ENCODE measurements at places on chromosomes 12 and 14.

GRCh38 chr14:69321601-69322330, 61.8 kb downstream of the GALNT16 start:
- DNase-seq: no peak

GRCh38 chr12:48420039-48420775, 52.2 kb upstream of the ANP32D start:
- DNase-seq: no peak

- DNase-seq: no peak
Measured at GRCh38 chr12:58323676-58324075, 382.3 kb downstream of the ATP23 start.

GRCh38 chr12:18886962-18887361, 149.0 kb downstream of the CAPZA3 start:
- DNase-seq: no peak

DNA sequence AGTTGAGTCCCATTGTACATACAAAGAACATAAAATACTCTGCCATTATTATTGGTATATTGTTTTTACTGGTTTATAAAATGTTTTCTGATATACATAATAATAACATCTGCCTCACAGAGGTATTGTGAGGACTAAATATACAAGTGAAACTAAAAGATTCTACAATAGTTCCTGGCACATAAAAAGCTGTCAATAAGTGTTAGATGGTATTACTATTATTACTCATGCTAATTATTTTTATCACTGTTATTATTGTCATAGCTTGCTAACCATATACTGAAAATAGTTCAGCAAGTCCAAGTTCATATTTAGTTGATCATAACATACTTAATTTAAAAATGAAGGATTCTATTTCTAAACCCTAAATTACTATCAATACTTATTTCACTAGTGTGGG, 34.4 kb downstream of the BTG1 start:
- DNase-seq: no peak

DNA sequence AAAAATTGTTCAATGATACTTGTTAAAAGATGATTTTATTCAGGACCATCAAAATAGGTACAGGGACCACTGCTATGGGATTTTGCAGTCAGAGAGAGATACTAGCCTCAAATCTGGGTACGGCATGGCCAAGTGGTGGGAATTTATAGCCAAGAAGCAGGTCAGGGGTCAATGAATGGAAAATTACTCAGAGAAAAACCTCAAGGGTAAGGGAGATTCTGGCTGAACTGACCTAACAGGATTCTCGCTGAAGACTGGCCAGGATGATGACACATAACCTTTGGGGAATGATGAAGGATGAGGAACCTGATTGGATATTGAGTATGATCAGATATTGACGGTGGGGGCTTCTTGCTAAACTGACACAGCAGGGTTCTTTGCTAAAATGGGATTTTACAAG, 32.7 kb downstream of the DEPDC4 start:
- peak; percentile 30 for DNase-seq

DNA sequence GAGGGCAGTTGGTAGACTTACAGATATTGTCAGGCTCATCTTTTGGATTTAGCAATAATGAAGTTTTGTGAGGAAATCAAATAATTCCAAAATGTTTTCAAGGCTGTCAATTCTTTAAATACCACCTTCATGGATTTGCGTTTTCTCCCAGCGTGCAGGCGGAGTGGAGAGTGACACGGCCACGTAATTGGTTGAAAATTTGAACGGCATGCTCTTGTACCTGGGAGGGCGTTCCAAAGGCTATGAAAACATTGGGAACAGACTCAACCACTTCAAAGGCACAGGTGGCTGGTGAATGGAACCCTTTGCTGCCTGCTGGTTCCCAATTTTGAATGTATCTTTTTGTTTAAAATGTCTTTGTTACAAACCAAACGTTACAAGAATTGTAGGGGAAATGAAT, 12.4 kb downstream of the SMIM41 start:
- no peak for DNase-seq

DNA sequence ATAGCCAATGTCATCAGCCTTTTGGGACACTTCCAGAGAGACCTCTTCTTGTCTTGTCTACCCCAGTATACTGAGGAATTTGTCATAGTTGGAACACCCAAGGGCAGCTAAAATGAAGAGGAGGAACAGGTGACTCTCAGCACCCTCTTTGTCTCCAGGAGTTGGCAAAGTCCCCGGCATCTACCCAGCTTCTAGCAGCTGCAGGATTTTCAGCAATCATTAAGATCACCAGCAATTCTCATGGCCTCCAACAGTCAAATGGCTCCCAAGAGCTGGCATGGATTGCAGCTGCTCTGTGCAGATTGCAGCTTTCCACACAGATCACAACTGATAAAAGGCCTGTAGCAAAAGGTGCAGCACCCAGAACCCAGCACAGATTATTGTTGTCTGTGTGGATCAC, 32.9 kb downstream of the RERGL start:
- DNase-seq: no peak

GRCh38 chr12:101637936-101638335, 43.2 kb downstream of the MYBPC1 start:
- DNase-seq: no peak

DNA sequence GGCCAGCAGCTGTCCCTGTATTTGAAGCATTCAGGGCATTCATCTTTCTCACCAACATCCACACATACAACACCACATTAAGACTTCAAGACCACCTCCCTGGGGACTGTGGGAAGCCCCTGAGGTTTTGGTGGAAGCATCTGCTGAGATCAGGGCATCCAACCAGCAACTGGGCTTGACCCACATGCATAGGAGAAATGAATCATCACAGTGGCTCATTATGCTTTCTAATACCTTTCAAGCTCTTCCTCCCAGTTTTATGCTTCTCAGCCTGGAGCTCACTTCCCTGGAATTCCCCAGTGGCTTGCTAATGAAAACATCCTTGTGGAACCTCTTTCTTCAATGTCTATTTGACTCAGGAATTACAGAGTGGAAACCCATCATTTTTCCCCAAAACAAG, 21.4 kb upstream of the CMKLR1 start:
- DNase-seq: no peak

- DNase-seq: no peak
Measured at GRCh38 chr12:25025260-25025659, 76.4 kb upstream of the BCAT1 start.

GRCh38 chr14:55107766-55108554, 21.1 kb upstream of the LGALS3 start:
- peak; percentile 96 for DNase-seq

GRCh38 chr12:102616692-102617091, 136.3 kb upstream of the IGF1 start:
- no peak for DNase-seq

DNA sequence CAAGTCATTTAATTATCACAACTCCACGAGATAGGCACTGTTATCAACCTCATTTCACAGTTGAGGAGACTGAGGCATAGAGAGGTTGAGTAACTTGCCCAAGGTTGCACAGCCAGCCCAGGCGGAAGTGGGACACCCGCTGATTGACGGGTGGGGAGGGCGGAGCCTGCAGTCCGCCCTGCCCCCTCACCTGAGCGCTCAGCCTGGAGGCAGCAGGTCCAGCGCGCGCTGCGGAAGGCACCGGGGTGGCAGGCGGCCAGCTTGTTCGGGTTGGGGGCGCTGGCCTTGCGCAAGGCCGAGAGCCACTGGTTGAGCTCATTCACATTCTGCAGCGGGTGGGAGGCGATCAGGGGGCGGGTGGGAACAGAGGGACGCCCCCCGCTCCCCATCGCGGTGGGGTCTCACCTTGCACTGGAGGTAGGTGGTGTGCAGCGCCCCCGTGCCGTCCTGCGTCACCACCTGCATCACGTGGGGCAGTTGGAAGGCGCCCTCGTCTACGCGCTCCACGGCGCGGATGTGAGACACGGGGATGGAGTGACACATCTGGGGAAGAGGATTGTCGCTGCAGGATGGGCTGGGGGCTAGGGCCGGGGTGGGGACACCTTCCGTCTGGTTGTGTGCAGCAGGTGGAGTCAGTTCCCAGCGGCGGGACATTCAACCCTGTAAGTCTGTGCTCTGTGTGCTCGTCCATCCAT, 31.7 kb downstream of the RASAL1 start:
- DNase-seq: no peak

DNA sequence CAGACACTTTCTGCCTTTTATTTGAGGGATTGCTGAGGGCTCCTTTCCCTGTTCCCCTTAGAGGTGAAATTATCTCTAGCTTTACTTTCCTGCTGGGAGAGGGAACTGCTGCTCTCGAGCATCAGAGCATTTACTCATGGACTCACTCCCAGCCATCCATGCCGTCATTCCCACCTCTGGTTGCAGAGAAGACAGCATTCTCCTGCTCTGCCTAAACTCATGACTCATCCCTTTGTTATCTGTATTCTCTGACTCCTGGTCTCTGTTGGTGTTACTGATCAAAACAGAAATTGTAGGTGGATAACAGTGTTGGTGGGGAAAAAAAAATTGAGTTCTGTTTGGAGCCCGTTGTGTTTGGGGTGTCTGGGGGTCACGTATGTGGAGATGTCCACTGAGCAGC, 159.3 kb downstream of the TTC8 start:
- DNase-seq: peak; percentile 85

- DNase-seq: peak; percentile 42
Measured at GRCh38 chr14:55458800-55459515, 18.5 kb upstream of the TBPL2 start.

DNA sequence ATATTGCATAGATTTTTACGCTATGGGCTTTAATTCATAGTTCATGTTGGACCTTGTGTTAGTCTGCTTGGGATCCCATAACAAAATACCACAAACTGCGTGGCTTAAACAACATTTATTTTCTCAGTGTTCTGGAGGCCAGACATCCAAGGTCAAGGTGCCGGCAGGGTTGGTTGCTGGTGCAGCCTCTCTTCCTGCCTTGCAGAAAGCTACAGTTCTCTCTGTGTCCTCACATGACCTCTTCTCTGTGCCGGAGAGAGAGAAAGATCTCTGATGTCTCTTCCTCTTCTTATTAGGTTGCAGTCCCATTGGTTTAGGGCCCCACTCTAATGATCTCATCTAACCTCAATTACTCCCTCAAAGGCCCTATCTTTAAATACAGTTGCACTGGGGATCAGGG, 170.5 kb downstream of the IPO8 start:
- no peak for DNase-seq

- DNase-seq: peak; percentile 75
Measured at GRCh38 chr12:75641031-75641780, 129.8 kb upstream of the KRR1 start.

DNA sequence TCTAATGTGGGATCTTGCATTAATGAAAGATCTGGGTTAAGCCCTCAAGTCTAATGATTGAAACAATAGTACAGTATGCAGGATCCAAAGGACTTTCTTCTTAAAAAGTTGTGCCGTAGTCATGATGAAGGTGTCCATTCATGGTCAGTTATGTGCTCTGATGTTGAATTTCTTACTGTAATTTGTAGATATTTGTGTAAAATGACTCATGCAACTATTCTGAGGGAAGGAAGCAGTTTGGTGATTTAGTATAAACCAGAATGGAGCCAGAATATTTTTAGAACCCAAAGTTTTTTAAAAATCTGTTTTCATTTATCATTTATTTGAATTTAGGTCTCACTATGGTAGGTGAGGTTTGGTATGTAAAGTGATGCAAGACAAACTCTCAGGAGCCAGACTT, 151.2 kb downstream of the AKAP6 start:
- peak; percentile 34 for DNase-seq

DNA sequence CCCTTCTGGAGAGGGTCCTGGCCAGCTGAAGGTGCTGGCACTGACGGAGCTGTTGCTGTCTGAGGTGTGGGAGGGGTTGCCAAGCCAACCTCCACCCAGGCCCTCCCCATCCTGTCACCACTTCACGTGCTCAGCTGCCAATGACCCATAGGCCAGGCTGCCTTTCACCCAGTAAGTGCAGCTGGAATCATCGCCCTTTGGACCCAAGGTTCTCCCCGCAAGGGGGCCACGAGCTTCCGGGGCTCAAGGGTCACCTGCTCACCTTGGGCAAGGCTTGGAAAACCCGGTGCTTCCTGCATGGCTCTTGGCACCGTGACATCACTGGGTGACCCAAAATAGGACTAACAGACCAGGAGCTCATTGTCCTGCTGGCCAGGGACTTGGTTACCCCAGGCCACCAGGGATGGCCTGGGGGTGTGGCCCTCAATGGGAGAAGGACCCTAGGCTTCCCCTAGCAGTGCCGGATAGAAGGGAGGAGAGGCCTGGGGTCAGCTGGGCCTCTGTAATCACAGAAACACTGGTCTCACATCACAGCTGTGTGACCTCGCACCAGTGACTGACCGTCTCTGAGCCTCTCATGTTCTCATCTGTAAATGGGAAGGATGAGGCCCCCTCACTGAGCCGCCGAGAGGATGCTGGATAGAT, 51.3 kb downstream of the CCDC85C start:
- DNase-seq: no peak

DNA sequence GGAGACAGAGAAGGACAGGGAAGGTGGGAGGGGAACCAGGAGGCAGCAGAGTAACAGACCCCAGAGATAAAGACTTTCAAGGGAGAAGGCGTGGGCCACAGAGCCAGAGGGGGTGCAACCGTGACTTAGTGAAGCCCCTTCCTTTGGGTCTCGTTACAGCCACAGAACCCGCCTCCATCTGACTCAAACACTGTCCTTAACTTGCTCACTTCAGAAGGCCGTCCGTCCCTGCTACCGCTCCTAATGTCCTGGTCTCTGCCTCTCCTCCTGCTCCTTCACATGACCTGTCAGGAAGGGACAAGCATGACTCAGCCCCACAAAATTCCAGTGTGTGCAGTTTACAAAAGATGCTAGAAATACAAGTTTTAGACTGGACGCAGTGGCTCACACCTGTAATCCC, 18.0 kb downstream of the RIMBP2 start:
- DNase-seq: no peak

DNA sequence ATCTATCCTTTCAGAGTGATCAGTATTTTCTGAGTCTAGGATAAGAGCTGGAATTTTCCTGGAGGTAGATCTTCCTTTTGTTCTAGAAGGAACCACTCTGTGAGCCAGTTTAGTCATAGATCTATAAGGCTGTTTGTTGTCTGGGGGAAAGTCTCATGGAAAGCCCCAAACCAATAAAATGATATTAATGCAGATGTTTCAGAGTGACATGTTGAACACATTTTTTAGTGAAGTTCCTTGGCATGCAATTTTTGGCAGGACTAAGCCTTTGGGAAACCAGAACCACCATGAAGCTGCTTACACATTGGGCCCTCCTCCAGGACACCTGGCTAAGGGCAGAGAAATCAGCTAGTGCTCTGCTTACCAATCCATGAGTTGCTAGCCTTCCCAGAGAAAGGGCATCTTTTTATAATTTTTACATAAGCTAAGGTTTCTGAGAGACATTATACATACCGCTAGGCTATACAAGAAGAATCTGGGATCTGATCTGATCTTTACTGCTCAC, 101.5 kb upstream of the PCED1B start:
- no peak for DNase-seq
